ENCODE measurements at places on chromosomes 13 and 19.

- DNase-seq, result no peak
Observed at GRCh38 chr19:39078436-39079200, 5.5 kb upstream of the ACP7 start.

DNA sequence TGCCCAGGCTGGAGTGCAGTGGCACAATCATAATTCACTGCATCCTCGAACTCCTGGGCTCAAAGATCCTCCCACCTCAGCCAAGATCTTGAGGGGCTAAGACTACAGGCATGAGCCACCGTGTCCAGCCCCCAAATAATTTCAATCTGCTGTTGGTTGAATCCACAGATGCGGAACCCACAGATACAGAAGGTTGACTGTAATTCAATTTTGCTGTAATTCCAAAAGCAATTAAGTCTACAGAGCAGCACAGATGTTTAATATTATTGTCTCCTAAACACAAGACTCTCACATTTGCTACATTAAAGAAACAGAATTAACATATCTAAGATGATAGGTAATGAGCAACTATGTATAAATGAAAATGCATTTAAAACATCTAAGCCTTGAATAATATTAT is 75.6 kb downstream of the MIPEP start:
- no peak for DNase-seq

- no peak for DNase-seq
Observed at GRCh38 chr19:24052811-24053210, 34.2 kb upstream of the ZNF254 start.

DNA sequence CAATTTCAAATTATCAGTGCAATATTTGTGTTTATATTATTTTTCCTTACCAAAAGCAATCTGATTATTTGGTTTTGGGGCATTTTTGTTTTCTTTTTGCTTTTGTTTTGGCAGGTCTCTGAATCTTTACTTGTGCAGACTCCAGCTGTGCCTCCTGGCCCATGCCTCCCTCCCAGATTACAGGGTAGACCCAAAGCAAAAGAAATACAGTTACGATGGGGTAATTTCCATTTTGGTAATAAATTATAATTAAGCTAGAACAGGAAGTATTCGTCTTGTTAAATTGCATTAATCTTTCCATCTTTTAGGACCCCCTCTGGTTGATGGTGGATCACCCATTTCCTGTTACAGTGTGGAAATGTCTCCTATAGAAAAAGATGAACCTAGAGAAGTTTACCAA is 29.2 kb upstream of the MLNR start:
- DNase-seq, result no peak

GRCh38 chr19:5171711-5172110 is 168.9 kb downstream of the PTPRS start:
- DNase-seq, result no peak

Data from NCI-H2081 treated with DMSO at 0.1 percent for 48 hours (cell line).